ENCODE measurements at places on chromosomes 2 and 18. TPM values are rescaled to one million over a fixed set of nuclear protein-coding genes. Genes with fewer than 3 reads are reported as not detected.

The IL1F10 gene
- not detected for total RNA-seq

The SPTBN1 gene
- 190 TPM for total RNA-seq

The CMPK2 gene
- 3.4 TPM for total RNA-seq

The LIMS4 gene
- not detected for total RNA-seq

The PLCL1 gene
- total RNA-seq = 7.1 TPM

The RIF1 gene
- total RNA-seq = 56.0 TPM

Measured in naive thymus-derived CD8-positive, alpha-beta T cell (primary cell).